GM12892 (cell line): ENCODE measurements at places on chromosomes 2 and 18.

DNA sequence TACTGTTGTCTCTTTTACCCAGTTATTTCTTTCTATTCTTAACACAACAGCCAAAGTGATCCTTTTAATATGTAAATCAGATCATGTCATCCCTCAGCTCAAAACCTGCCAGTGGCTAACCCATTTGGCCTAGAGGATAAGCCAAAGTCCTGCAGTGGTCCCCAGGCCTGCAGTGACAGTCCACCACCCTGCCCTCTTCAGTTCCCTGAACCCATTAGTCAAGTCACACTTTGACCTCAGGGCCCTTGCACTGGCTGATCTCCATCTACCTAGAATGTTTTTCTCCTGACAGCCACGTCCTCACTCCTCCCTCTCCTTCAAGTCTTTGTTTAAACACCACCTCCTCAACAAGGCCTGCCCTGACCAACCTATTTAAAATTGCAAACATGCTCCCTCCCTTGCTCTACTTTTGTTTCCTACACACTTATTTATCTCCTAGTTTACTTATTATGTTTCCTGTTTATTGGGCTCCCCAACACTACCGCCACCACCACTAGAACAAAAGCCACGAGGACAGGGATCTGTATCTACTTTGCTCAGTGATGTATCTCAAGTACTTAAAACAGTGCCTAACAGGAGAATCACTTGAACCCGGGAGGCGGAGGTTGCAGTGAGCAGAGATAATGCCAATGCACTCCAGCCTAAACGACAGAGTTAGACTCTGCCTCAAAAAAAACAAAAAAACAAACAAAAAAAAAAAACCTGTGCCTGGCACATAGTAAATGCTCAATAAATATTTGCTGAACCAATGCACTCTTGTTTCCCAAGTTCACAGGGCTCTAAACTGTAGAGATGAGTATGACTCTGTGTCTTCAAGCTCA lies 9.3 kb downstream of the MREG start:
- no peak for DNase-seq

DNA sequence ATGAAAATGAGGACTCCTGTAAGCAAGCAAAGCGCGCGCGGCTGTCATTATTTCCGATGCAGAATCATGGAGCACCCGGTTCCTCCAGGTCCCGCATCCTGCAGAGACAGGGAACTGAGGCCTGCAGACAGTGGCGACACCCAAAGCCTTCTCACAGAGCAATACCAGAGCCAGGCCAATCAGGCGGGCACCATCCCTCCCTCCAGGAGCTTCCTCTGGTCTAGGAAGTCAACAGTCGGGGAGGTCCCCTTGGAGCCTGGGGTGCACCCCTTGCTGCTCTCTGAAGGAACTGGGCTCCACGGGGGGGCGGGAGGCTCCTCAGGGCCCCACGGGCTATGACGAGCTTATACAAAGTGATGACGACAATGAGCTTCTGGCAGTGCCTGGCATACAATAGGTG lies 60.3 kb upstream of the HPCAL1 start:
- no peak for DNase-seq

GRCh38 chr2:168114619-168115018 lies 132.8 kb downstream of the STK39 start:
- no peak for DNase-seq

DNA sequence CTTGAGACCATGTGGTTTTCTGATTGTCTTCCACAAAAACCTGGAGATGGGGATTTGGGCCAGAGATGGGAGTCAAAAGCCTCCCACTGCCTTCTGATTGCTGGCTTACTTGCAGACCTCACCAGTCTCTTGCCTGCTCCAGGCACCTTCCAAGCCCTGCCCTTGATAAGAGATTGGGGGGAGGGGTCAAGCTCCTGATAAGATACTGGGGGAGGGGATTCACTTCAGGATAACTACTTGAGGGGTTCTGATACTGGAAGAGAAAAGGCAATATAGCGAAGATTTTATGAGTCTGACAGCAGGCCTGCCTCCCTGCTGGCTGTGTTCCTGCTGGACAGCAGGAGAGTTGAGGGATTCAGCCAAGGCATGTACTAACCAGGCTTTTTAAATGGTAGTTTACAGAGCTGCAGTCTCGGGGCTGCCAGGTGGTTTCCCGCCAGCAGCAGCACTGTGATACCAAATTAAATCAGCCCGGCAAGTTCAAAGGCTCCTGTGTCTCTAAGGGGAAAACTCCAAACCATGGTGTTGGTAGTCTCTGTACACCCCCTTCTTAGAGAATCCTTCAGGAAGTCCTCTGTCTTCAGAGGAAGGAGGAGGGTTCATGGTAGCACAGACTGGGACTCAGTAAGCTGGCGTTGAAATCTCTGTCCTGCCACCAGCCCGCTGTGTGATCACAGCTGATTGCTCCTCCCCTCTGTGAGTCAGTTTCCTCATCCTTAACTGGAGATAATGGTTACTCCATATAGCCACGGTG lies 58.3 kb downstream of the FBXO36 start:
- DNase-seq = no peak

GRCh38 chr2:238653431-238654109 lies 194.3 kb upstream of the TWIST2 start:
- no peak for DNase-seq

DNA sequence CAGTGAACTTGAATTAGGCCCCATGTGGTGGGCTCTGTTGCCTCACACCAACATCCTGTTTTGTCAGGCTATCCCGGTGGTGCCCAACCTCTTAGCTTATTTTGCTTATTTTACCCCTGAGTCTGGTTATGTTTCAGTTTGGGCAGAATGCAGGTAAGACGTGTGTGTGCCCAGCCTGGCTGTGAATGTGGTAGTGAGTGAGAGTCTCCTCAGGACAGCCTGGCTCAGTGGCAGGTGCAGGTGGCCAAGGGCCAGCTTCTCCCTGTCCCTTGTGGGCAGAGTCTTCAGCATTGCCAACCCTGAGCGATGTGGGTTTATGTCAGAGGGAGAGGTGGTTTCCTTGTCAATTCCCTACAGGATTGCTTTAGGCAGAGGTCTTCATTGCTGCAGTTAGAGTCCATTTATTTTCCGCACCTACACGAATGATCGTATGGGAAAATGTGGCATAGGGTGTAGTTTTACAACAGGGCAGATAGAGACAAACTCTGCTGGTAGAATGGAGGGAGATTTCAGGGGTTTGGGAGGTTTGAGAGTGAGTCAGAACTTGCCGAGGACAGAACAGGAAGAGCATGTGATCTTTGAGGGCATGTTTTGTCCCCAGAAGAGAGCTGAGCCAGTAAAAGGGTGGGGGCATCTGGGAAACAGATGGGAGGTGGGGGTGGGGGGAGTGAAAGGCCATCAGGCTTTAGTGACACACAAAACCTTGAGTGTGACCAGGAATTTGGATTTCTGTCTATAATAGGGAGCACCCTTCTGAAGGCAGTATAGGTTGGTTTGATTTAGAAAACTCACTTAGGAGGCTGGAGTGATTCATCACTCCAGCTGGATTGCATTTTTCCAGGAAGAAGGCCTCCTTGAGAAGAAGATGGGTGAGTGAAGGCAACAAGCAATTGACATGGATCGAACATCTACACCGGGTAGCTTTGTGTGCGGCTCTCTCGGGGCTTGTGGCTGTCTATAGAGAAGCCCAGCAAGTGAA lies 156.2 kb upstream of the CELF4 start:
- DNase-seq = no peak

DNA sequence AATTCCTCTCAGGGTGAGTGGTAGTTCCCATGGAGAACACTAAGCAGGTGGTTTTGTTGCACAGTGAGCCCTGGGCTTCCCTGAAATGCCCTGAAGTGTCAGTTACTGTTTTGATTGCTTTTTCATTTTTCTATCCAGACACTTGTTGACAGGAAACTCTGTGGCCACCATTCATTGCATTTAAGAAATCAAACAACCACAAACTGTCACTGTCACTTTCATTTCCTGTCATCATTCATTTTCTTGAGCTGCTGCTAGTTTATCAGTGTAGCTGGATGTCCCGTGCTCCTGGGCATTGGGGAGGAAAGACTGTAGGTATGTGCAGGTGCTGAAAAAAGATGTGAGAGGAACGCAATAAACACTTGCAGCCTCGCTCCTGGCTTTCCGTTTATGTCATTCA lies 891.6 kb upstream of the ZEB2 start:
- no peak for DNase-seq
